ENCODE measurements at places on chromosomes 11 and 22. TPM values are rescaled to one million over a fixed set of nuclear protein-coding genes. Genes with fewer than 3 reads are reported as not detected.

GRCh38 chr11:69391192-69392103 is 90.0 kb upstream of the LINC01488 start:
- no peak for DNase-seq

- DNase-seq: no peak
Measured at GRCh38 chr11:61893981-61894380, 2.6 kb upstream of the FADS3 start.

DNA sequence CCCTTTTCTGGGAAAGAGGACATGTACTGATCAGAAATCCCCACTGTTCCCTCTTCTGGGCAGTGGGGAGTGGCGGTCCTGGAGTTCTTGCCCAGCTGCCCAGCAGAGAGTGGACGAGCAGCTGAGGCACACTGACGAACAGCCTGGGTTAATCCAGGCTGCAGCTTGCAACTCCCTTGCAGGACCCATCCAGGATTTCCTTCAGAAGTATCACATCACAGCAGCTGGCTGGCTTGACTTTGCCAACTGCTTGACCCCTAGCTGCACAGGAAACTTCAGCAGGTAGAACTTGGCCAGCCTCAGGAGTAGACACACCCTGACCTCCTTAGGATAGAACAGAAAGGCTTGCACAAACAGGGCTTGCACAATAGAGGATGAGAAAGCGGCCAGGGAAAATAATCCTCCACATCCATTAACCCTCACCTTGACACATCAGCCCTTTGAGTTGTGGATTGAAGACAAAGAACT is 27.9 kb upstream of the FZD4 start:
- peak; percentile 9 for DNase-seq

DNA sequence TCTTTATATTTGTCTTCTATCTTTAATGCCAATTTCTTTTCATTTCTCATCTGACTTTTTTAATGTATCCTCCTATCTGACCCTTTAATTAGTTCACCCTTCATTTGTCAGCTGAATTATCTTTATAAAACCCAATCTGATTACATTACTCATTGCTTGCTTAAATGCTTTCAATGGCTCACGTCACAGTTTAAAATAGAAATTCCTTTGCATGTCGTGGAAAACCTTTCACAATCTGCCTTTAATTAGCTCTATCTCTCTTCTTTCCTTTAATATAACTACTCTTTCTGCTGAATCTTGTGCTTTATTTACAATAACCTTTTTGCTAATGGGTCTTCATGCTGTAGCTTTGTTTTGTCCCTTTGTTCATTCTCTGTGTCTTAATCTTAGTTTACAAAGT is 125.7 kb downstream of the DYNC2H1 start:
- DNase-seq: no peak

GRCh38 chr11:111733016-111733415 is 33.2 kb downstream of the PPP2R1B start:
- no peak for DNase-seq

DNA sequence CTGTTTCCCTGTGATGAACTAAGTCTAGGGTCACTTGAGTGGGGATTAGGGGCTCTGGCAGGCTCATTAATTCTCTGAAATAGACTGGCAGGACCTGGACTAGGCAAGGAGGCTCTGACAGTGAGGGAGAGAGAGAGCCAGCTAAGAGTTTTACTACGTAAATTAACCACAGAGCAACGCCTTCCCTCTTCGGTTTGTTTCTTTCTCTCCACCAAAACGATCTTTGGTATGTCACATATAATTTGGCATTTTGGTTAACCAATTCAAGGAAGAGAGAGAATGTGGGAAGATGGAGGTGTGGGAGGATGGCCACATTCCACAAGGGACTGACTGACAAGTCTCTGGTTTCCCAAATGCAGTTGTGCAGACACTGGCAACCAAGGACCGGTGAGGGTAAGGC is 27.9 kb downstream of the ATG16L2 start:
- no peak for DNase-seq

- DNase-seq: no peak
Measured at GRCh38 chr11:67179892-67180490, 60.9 kb downstream of the KDM2A start.

DNA sequence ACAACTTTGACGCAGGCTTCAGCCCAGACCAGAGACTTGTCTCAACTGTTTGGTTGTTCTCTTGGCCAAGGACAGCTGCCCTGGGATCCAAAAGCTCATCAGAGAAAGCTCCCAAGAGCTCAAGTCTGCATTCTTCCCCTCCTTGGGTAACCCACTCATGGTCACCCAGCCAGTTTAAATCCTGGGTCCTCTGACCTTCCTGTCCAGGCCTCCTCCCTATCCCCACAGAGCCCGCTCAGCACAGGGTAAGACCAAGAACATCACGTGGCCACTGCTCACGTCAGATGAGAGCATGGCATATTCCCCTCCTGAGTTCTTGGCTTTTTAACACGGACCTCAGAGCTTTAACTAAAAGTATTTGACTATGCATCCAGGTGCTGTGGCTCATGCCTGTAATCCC is 25.8 kb downstream of the TSKU start:
- no peak for DNase-seq

- DNase-seq: no peak
Measured at GRCh38 chr11:11582011-11582701, 39.6 kb downstream of the GALNT18 start.

DNA sequence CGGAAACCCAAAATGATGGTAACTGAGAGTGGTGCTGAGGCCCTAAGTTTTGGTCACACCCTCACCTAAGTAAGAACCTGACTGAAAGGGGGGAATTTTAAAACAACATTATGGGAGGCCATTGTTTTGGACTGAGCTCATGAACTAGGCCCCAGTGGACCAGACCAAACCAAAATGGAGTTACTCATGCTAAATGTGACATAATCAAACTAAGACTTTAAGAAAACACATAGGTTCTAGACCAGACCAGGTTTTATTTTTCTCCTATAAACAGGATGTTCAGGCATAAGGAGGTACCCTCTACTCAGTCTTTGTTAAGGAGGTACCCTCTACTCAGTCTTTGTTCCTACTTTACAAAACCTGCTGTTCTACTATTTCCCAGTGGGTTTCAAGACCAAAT is 7.4 kb upstream of the EI24 start:
- no peak for DNase-seq

- DNase-seq: no peak
Measured at GRCh38 chr11:1480555-1481482, 5.8 kb downstream of the MOB2 start.

GRCh38 chr11:65266210-65266609 is 4.4 kb downstream of the POLA2 start:
- no peak for DNase-seq

- DNase-seq: no peak
Measured at GRCh38 chr11:12822392-12823022, 148.3 kb downstream of the TEAD1 start.

DNA sequence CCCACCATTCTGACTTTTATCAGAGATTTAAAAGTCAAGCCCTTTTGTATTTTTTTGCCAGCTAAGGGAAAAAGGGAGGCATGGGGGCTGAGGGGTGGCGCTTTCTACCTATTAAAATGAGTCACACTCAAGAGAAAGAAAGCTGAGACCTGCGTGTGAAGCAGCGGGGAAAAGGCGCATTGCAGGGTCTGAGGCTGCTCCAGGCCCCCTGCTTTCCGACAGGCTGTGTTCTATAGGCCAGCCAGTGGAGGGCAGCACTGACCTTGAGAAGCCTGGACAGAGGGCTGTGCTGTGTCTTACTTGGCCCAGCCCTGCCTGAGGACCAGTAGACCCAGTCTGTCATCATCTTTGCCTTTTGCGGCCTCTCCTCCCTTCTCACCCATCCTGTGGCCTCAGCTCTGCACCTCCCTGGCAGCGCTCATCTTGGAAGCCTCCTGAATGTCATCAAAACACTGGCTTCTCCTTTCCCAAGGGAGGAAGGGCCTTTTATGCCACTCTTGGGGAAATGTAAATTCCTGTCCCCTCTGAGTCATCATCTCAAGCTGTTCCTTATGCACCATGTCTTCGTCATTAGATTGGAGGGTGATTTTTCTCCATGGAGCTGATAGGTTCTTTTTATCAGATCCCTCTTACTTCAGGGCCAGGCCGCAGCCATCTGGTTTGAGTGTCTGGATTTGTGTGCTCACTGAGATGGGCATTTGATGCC is 12.6 kb upstream of the MAPK8IP1 start:
- DNase-seq: peak; percentile 78

- no peak for DNase-seq
Measured at GRCh38 chr11:15912291-15912690, 444.1 kb downstream of the SOX6 start.

DNA sequence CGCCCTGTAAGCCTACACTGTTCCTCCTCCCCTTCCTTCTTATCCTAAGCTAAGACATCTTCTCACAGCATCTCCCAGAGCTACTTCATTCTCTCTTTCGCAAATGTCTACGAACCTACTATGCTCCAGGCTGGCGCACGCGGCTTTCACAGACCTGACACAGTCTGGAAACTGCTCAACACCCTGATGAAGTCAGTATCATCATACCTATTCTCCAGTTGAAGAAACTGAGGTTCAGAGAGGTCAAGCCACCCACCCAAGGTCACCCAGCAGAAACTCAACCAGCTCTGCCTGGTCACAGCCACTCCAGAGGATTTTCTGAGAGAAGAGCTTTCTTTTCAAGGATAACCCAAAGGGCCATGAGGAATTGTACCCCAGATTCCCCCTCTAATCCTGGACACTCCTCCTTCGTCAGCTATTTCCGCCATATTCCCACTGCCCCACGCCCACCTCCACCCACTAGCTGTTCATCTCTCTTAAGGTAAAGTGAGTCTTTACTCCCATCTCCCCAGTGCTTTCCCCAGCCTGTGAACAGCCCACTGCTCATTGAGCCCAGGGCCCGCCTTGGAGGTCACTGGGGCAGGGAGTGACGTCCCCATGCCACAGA is 1.8 kb downstream of the KCNJ4 start:
- DNase-seq: no peak

- DNase-seq: no peak
Measured at GRCh38 chr11:10255388-10256125, 38.5 kb downstream of the SBF2 start.

DNA sequence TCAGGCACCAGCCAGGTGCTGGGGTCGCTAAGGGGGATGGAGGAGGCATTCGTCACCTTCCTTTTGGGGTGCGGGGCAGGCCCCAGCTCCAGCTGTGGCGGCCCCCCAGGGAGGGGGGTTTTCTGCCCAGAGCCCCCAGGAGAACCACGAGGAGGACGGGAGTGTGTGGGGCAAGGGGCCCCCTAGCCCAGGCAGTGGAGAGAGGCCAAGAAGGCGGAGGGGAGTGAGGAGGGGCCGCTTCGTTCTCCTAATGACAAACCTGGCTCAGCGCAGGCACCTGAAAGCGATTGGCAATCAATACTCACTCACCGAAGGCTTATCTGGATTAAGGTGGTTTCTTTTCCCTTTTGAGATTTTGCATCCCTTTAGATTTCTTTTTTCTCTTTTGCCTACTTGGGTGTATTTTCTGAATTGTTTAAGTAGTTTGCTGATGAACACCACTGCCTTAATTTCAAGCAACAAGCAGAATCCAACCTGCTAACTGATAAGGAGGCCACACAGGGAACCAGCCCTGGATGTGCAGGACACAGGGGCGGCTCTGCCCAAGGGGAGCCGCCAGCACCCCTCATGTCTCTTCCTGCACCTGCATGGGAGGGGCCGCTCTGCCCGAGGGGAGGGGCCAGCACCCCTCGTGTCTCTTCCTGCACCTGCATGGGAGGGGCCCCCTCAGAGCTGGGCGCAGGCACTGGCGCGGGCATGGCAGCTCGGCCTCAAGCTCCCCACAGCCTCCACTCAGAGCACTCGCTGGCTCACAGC is 122.3 kb downstream of the BRD1 start:
- DNase-seq: no peak

DNA sequence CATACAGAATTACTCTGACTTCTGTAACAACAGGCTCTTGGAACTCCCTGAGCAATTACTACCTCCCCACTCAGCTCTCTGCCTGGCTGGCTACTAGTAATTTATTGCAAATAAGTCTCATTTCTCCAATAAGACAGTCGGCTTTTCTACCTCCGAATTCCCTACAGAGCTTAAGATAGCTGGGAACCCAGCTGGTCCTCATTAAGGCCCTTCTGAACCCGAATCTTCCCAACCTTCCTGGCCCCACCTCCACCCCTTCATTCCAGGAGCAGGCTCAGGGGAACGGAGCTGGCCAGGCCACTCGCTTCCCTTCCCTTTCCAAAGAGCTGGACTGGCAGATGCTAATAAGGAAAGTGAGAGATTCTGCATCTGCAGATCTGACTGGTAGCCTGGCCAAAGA is 21.6 kb downstream of the TMPRSS5 start:
- DNase-seq: no peak

DNA sequence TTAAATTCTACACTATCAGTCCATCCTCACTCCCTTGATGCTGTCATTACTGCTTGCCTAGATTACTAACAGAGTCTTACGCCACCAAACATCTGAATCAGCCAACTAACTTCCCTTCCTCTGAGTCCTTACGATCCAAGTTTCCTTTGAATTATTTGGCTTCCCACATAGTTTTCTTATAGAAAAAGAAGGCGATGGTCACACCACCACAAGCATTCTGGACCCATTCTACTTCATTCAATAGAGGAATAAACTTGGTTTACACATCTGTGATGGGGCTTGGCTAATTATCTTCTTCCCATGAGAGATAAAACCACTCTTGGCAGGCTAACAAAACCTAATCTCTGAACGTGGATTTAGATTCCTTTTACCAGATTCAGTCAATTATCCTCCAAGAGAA is 35.0 kb downstream of the INTS4 start:
- DNase-seq: no peak

GRCh38 chr11:18013790-18014507 is 1.1 kb upstream of the SERGEF start:
- no peak for DNase-seq

- DNase-seq: no peak
Measured at GRCh38 chr11:67423891-67424613, 4.2 kb upstream of the RPS6KB2 start.

GRCh38 chr11:38927993-38928392 is 2330.0 kb upstream of the RAG2 start:
- DNase-seq: no peak

- no peak for DNase-seq
Measured at GRCh38 chr11:26764825-26765224, 43.0 kb upstream of the SLC5A12 start.

DNA sequence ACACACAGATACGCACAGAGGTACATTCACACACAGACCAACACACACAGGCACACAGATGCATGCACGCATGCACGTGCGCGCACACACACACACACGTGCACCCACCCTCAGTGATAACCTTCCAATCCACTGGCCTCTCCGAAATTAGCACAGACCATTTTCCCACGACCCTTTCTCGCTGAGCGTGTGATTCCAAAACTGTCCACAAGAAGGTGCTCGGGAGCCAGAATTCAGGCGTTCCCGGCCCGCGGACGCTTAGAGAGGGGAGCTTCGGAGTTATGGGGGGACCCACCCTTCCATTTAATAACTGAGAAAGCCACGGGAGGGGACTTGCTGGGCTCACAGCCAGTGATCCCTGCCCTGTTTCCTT is 33.8 kb upstream of the SLC35C1 start:
- DNase-seq: peak; percentile 86

KCNQ1 gene
- 35.3 TPM for total RNA-seq

OVOL1 gene
- not detected for total RNA-seq

APBB1 gene
- 43.6 TPM for total RNA-seq

UBQLN3 gene
- 1.1 TPM for total RNA-seq

GALR3 gene
- total RNA-seq: not detected

NLRP6 gene
- not detected for total RNA-seq

CHCHD10 gene
- total RNA-seq: 55.8 TPM

ROM1 gene
- total RNA-seq: 2.1 TPM

P2RY6 gene
- total RNA-seq: 0.74 TPM

OLFML1 gene
- 0.33 TPM for total RNA-seq

TRIM48 gene
- total RNA-seq: not detected

GP1BB gene
- total RNA-seq: not detected

SAAL1 gene
- 25.1 TPM for total RNA-seq

GTSE1 gene
- total RNA-seq: 8.2 TPM

SCGB1D4 gene
- not detected for total RNA-seq

ANO5 gene
- 3.5 TPM for total RNA-seq

PGR gene
- not detected for total RNA-seq

Measured in endothelial cell (in vitro differentiated cells).